ENCODE measurements at places on chromosomes 3 and 15.

GRCh38 chr3:52877085-52877484 is 20.3 kb downstream of the STIMATE start:
- no peak for DNase-seq

DNA sequence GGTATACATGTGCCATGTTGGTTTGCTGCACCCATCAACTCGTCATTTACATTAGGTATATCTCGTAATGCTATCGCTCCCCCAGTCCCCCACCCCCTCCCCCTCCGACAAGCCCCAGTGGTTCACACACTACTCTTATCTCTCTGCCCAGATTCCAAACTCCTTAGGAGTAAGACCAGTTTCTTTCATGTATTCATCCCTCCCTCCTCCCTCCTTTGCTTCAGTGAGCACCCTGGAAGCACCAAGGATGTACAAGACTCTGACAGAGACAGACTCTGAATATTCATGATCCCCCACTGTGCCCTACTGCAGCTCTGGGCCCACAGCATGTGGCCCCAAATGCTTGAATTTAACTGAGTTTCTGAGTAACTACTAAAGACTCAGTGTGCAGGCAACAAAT is 113.8 kb upstream of the RAD18 start:
- no peak for DNase-seq

GRCh38 chr3:78277220-78277619 is 1237.3 kb downstream of the ROBO2 start:
- no peak for DNase-seq

DNA sequence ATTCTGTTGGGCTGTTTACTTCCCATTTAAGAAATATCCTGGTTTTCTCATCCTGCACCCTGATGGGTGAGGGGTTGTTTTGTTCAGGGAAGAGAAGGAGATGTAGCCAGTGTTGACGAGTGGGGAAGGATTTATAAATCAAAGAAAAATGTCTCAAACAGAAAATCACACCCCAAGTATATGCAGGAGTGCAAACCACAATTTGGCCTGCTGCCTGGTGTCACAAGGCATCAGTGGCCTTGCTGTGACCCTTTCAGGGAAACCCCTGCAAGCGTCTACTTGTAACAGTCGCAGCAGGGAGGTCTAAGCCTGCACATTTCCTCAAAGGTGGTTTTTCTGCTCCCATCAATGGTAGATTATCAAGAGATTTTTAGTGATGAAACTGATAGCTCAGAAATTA is 132.6 kb upstream of the LRRN1 start:
- no peak for DNase-seq

DNA sequence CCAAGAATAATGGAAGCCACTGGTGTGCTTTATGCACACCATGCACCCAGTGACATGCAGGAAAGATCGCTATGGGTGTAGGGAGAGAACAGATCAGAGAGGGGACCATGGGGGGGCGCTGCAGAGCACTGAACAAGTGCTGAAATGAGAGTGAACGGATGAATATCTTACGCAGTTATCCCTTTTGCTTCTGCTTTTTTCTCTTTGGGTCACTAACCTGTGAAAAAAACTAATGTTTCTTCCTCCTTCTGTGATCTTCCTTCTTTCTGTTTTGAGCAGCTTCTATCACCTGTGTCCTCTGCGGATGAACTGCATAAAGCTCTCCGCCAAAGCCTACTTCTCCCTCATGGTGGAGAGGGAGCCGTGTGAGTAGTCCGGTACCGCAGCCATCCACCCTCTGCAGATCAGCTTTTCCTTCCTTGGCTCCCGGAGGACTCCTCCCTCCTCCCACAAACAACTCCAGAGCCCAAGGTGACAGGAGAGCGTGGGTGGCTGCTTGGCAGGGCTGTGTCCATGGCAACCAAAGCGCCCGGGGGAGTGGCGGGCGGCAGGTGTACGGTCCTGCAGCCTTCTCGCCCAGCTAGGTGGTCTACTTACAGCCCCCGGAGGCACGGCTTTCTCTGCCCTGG is 106.2 kb downstream of the DGKG start:
- DNase-seq: no peak

- peak; percentile 22 for DNase-seq
These were observed 878 bp downstream of the DYNC1LI1 start for GRCh38 chr3:32569540-32570420.

DNA sequence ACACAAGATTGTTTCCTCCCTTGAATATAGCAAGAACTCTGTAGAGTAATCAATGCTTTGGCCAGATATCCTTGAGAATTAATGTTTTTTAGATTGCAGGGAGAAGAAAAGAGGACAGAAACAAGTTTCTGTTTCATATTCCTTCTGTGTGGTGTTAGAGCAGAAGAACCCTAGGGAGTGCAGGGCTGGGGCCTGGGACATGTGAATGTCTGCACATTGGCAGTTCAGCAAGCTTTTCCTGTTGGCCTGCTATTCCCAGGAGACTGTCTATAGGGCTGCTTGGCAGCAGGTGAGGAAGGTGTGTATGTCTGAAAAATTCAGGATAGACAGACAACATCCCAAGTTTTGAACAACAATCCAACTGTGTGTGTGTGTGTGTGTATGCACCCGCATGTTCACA is 13.6 kb upstream of the CNBP start:
- no peak for DNase-seq

DNA sequence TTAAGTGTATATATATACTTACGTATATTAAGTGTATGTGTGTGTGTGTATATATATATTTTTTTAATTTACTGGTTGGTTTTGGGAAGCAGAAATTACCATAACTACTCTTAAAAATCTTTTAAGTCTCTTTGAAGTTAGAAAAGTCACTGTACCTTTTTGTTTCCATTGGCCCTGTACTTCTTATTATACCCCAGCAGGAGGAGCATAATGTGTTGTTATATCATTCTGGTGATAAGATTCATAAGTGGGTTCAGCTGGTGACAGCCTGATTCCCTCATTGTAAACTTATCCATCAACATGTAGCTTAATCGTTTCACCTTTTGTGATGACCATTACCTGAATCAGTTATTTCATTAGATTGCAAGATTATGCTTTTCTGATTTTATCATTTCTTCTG is 30.8 kb downstream of the MLH1 start:
- DNase-seq: peak; percentile 39

- DNase-seq: no peak
These were observed 171.6 kb downstream of the CD47 start for GRCh38 chr3:107919239-107919638.

DNA sequence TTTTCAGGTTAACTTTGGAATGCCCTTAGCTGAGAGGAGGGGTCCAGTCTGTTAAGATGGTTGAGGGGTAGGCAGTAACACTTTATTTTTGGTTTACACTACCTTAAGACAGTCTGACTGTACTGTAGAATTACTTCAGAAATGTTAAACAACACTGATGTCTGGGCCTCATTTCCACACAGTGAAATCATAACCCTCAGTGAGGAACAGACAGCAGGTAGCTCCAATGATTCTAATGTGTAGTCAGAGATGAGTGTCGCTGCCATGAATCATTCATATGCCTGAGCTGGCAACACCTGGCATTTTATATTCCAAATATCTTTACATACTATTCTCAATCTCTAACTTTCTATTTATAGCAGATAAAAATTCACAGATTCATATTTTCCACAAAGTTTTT is 37.3 kb upstream of the POU1F1 start:
- no peak for DNase-seq

GRCh38 chr3:39013921-39014509 is 37.7 kb downstream of the SCN11A start:
- DNase-seq: no peak

DNA sequence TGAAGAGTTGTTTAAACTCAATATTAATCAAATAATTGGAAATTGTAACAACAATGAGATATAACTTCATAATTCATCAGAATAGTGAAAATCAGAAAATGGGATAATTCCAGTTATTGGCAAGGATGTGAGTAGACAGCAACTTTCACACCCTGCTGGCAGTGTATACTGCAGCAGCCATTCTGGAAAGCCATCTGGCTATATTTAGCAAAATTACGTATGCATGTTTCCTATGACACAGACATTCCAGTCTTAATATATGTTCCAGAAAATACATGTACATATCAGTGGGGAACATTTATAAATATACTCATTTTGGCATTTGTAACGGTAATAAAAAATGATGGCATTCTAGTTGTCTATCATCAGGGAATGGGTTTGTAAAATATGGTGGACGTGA is 564.1 kb downstream of the GBE1 start:
- no peak for DNase-seq

- peak; percentile 74 for DNase-seq
These were observed 5.6 kb downstream of the GREM1 start for GRCh38 chr15:32723171-32723948.

GRCh38 chr3:132283440-132283839 is 33.8 kb upstream of the ACP3 start:
- no peak for DNase-seq

DNA sequence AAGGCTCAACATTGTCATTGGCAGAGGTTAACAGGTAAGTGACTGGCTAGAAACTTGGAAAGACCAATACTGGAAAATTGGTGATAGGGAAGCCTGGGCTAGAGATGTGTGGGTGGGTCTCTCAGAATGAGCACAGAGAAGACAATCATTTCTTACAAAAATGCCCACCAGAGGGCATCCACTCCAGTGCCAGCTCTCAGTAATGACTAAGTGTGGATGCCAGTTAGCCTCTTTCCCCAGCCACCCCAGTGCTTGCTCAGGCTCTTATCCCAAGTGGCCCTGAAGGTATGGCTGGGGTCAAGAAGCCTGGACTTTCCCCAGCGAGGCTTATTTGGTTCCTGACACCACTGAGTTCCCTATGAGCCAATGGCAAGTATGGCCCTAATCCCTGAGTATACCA is 115.9 kb upstream of the ST8SIA2 start:
- DNase-seq: no peak

- DNase-seq: no peak
These were observed 29.8 kb upstream of the MB21D2 start for GRCh38 chr3:192947421-192947820.

GRCh38 chr3:84077479-84077878 is 881.3 kb upstream of the CADM2 start:
- DNase-seq: no peak

- DNase-seq: no peak
These were observed 90.5 kb downstream of the FAM227B start for GRCh38 chr15:49530092-49530491.

- DNase-seq: no peak
These were observed 89.3 kb downstream of the CCNL1 start for GRCh38 chr3:157070678-157070999.

GRCh38 chr3:61683549-61684236 is 122.3 kb downstream of the PTPRG start:
- no peak for DNase-seq

DNA sequence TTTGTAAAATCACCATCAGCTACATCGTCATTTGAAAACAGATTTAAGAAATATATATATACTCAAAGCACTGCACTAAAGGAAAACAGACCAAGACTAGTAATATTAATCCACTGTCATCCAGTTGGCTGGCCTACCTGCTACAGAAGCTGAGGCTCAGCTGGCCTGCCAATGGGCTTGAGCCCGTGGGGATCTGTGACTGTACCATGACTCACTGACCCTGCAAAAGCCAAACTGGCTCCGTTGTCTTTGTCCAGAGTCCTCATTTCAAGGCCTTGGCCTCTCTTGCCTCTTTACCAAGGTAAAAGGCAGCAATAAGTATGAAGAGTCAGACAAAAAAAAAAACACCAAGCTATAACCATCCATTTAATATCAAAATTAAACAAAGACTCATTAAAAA is 463.5 kb upstream of the RASGRP1 start:
- DNase-seq: no peak

GRCh38 chr15:28888900-28889299 is 3.1 kb downstream of the APBA2 start:
- no peak for DNase-seq

- peak; percentile 37 for DNase-seq
These were observed 2.5 kb upstream of the PLCB2 start for GRCh38 chr15:40310001-40310959.

GRCh38 chr3:149808209-149808829 is 4.7 kb upstream of the RNF13 start:
- peak; percentile 40 for DNase-seq

- DNase-seq: no peak
These were observed 149.3 kb downstream of the KCNMB2 start for GRCh38 chr3:178685591-178685906.

- no peak for DNase-seq
These were observed 1180.6 kb upstream of the GBE1 start for GRCh38 chr3:82942041-82942440.

DNA sequence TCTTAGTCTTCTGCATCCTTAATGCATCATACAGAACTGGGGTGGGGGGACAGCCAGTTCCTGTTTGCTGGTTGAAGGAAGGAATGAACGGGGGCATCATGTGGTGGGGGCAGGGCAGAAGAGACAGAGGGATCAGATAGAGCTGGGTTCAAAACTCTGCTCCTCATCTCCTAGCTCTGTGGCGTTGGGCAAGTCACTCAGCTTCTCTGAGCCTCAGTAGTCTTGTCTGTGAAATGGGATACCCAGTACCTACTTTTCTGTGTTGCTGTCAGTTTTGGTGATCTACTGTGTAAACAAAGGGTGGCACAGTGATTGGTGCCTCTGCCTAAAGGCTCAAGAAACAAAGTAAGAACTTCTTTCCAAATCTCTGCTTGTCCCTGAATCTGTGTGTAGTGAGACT is 36.3 kb downstream of the RHCG start:
- DNase-seq: no peak

GRCh38 chr3:184757022-184757651 is 45.3 kb upstream of the MAGEF1 start:
- no peak for DNase-seq

DNA sequence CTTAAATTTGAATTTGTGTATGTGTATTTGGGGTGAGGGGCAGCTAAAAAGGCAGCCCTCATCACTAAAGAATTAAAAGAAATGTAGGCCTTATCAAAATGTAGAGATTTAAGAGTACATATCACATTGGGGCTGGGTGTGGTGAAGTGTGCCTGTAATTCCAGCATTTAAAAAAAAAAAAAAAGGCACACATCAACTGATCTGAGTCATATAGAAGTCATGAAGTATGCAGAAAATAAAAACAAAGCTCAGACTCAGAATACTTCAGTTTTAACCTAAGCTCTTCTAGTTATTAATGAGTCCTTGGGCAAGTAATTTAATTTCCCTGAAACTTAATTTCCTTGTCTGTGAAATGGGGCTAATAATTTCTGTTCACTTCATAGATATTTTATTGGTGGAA is 31.6 kb downstream of the SLC24A1 start:
- DNase-seq: no peak

DNA sequence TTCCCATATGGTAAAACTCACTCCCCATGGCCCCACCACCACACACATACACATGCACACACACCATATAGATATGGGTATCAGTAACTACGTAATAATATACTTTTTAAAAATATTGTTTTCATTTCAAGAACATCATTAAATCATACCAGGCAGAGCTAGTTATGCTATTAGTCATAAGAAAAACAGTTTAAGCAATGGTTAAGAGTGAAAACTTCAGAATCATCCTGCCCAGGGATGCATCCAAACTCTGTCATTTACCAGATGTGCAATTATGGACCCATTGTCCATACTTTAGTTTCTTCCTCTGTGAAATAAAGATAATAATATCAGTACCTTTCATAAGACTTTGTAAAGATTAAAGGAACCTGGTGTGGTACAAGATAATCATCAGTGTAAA is 608.3 kb downstream of the RBMS3 start:
- no peak for DNase-seq

- peak; percentile 84 for DNase-seq
These were observed 998.6 kb upstream of the CFAP20DC start for GRCh38 chr3:60048447-60048848.
